ENCODE measurements at places on chromosomes 13 and 19.

GRCh38 chr13:66402546-66402945 lies 827.6 kb downstream of the PCDH9 start:
- no peak for DNase-seq

DNA sequence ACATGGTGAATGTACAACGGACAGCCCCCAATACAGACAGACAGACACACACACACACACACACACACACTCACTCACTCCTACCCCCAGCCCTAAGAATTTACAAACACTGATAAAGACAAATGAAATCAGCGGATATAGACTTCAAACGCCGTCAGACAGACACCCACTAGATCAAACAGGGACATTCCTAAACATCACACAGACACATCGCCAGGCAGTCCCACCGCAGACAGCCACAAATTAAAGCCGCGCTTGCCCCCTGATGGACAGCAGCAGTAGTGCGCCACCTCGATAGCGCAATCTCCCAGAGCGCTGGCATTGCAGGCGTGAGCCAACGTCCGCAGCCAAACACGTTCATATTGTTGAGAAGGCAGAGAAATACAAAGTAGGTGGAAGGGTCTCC lies 24.7 kb upstream of the ADGRE1 start:
- DNase-seq, result peak; percentile 86

DNA sequence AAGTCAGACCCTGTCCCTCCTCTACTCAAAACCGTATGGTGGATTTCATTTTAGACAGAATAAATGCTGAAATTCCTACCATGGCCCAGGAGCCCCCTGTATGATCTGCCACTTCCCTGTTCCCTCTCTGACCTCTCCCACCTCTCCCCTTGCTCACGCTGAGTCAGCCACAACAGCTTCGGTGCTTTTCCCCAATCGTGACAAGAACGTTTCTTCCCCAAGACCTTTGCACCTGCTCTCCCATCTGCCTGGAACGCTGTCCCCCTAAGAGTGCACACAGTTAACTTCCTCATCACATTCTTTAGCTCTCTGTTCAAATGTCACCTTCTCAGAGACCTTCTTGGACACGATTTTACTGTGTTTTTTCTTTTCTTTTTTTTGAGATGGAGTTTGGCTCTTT lies 2.3 kb downstream of the VRK3 start:
- DNase-seq, result no peak

DNA sequence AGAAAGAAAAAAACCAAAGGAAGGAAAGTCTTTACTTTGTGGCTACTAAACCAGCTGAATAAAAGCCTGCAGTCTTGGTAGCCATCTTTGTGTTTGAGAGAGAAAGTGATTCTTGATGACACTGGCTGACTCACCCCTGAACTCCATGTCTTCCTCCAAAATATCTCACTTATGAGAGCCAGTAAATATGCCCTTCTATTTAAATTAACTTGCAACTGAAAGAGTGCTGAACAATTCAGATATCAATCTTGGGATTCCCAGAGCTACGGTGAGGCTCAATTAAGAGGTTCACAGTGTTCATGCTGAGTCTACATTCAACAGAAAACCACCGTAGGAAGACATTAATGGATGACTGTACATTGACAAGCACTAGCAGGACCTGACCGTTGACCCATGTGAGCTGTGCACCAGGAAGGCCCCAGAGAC lies 57.9 kb downstream of the KCTD12 start:
- no peak for DNase-seq

DNA sequence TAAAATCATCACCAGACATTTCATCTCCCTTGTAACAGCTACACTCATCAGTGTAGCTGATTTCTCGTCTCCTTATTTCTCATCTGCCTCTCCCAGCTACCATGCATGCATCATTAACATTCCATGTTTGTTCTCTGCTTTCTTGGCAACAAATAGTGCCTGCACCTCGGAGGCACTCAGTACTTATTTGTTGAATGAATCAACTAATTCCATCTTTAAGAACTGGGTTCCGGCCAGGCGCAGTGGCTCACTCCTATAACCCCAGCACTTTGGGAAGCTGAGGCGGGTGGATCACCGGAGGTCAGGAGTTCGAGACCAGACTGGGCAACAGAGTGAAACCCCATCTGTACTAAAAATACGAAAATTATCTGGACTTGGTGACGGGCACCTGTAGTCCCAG lies 63.9 kb upstream of the GTF3A start:
- DNase-seq, result no peak

DNA sequence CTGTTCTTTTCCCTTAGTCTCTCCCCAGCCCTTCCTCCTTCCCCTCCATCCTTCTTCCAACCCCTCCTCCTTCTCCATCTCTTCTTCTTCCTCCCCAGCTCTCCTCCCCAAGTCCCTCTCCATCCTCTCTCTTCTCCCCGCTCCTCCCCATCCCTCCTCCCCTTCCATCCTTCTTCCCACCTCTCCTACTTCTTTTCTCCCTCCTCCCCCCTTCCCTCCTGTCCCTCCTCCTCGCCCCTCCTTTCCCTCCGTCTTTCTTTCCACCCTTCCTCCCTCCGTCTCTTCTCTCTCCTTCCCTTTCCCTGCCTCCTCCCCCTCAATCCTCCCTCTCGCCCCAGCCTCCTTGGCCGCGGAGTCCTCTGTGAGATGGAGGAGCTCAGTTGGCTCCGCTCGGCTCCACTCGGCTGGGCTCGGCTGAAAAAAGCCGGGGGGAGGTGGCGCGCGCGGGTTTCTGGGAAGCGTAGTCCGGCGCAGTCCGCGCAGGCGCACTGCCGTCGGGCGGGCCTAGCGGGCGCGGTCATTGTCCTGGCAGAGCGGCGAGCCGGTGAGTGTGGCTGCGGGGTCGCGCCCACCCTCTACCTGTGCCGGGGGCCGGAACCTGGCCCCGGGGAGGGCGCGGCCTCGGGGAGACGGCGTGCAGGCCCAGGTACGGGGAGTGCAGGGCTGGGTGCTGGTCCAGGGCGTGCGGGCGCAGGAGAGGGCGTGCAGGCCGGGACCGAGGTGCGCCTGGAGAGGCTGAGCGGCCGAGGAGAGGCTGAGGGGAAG lies at the start of gene ZNF71:
Gene ZNF71, plus strand, starts transcription at position 520 of the 765 bp plus-strand sequence. CDS start 6,257 bp downstream, outside the sequence.
- DNase-seq, result peak; percentile 87

GRCh38 chr13:114212158-114212495 lies 22.6 kb upstream of the CDC16 start:
- DNase-seq, result no peak

DNA sequence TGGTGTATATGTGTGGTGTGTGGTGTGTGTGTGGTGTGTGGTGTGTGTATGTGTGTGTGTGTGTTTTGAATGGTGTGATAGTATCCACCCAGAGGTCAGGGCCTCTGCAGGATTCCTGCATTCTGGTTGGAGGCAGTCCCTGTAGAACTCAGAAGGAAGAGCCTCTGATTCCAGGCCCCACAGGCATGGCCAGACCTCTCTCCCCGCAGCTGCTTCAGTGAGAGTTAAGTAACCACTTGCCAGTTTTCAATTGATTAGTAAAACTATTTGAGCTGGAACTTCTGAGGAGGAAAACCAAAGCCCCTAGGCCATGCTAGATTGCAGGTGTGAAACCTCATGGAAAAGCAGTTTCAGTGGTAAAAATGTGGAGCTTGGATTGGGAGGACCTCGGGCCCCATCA lies 2.1 kb downstream of the ATP12A start:
- DNase-seq, result no peak
